ENCODE measurements at places on chromosomes 6 and 20.

DNA sequence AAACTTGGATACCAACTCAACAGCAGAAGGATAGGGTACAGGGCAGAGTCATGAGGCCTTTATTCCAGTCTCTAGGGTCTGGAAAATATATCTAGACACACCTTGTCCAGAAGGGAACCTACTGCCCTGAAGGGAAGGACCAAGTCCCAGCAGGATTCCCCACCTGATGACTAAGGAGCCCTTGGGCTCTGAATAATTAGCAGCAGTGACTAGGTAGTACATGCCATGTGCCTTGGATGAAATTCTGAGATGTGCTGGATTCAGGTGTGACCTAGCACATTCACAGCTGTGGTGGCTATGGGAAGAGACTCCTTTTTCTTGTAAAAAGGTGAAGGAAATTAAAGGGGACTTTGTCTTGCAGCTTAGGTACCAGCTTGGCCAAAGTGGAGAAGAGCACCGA is 364.3 kb upstream of the PTCHD4 start:
- peak; percentile 78 for DNase-seq

GRCh38 chr6:163706500-163707087 is 292.1 kb downstream of the QKI start:
- no peak for DNase-seq

DNA sequence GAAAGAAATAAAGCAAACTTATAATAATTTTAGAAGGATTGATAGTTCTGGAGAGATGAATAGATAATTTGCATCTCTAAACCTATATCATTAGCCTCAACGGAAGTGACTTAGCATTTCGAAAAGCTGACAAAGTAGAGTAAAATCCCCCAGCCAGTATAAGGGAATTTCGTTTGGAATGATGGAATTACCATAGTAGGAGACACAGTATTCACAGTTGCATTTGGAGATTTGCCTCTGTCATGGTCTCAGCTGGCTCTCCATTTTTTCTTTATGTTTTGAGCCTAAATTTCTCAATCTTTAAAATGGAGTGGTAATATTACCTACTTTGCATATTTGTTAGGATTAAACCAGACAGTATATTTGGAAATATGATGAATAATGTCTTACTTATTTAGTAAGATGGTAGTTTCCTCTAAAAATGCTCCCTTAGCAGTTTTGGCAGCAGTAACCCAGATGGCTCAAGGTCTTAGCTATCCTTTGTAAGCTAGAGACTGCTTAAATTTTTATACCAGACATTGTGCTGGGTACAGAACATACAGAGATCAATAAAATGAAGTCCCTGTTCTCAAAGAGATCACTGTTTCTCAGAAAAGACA is 58.2 kb downstream of the SMAP1 start:
- DNase-seq = peak; percentile 17

GRCh38 chr6:140636908-140637402 is 1262.5 kb upstream of the CITED2 start:
- no peak for DNase-seq

GRCh38 chr6:70163795-70164194 is 139.1 kb downstream of the COL9A1 start:
- no peak for DNase-seq

GRCh38 chr6:130407032-130407431 is 41.2 kb downstream of the TMEM200A start:
- DNase-seq = no peak

- peak; percentile 74 for DNase-seq
These were observed at the start of the genes PGM3 and RWDD2A for GRCh38 chr6:83192871-83193746. Gene PGM3, minus strand, starts transcription at chr6:83193265. Its CDS starts 2,253 bp downstream, at chr6:83191012. Gene RWDD2A, plus strand, starts transcription at chr6:83193357. Its CDS starts 1,095 bp downstream, at chr6:83194452.

DNA sequence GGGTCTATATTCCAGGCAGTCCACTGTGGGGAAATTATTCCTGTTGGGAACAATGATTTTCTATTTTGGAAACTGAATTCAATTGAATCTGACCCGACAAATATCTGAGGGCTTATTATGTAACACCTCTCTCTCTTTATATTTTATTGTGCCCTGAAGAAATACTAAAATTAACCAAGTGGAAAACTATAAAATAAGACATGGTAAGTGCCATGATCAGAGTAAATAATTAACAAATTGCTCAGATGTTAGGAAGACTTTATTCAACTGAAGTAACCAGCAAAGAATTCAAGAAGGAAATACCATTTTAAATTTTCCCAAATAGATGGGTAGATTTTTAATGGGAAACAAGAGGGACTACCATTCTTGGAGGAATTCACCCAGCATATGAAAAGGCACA is 632.9 kb downstream of the MAFB start:
- no peak for DNase-seq

GRCh38 chr20:43827940-43828562 is 86.6 kb upstream of the TOX2 start:
- no peak for DNase-seq

DNA sequence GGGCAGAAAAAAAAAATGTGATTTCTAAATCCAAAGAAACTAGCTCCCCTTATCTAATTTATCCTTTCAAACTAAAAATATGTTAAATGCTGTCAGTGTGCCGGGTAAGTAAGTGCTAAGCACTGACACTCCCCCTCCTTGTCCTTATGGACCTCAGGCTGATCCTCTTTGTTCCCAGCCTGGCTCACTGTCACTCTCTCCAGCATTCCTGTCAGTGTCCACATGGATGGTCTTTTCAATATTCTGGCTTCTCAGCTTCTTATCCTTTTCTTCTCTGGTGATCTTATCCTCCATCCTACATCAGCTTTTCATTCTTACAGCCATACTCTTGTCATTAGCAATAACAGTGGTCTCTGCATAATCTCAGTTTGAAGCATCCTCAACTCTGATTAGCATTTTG is 55.0 kb downstream of the BCKDHB start:
- DNase-seq = no peak

GRCh38 chr6:161094955-161095354 is 103.4 kb downstream of the MAP3K4 start:
- peak; percentile 55 for DNase-seq

DNA sequence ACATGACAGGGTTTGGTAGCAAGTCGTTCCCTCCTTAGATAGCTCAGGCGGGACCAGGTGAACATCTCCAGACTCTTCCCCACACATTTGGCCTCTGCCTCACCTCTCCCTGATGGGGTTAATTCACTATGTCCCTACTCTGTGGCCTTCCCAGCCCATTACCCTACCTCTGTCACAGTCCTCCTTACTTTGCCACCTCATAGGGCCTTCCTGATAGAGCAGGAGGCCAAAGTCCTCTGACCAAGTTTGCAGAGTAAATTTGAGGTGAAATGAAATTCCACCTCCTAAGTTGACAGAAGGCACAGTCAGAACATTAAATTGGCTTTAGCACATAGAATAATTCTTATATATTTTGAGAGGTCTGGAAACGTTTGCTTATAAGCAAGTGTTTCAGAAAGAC is 53.1 kb upstream of the ARMC2 start:
- DNase-seq = no peak

DNA sequence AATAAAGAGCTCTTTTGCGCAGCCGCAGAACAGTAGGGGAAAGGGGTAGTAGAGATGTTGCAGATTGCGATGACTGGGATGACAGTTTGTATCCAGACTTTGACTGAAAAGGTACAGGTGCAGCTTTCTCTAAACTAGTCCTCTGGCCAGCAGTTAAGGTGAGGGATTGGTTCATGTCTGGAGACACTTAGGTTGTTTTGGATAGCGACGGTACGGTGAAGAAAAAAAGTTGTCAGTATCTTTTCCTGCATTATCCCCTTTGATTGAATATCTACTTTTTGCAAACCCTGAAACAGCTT is 537 bp downstream of the PRR3 start:
- no peak for DNase-seq

DNA sequence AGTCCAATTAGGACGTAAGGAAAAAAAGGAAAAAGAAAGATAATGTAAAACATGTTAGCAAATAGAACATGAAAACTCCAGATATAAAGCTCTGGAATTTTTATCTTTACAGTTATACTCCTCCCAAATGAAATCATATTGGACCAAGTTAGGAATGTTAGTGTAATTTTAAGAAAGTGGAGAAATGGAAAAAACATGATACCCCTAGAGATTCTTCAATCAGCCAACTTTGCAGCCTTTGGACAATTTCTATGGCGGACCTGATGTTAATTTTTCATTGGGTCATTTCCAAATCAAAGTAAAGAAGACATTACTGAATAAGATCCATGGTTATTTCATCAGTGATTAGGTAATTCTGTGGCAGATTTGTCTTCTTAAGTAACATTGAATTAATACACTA is 748.7 kb downstream of the RFPL4B start:
- DNase-seq = no peak

GRCh38 chr20:49697071-49697470 is 16.6 kb downstream of the B4GALT5 start:
- DNase-seq = no peak

- peak; percentile 33 for DNase-seq
These were observed 61.8 kb downstream of the EPB41L2 start for GRCh38 chr6:131001111-131001736.

GRCh38 chr6:26470643-26471042 is 12.9 kb downstream of the BTN2A1 start:
- DNase-seq = no peak

DNA sequence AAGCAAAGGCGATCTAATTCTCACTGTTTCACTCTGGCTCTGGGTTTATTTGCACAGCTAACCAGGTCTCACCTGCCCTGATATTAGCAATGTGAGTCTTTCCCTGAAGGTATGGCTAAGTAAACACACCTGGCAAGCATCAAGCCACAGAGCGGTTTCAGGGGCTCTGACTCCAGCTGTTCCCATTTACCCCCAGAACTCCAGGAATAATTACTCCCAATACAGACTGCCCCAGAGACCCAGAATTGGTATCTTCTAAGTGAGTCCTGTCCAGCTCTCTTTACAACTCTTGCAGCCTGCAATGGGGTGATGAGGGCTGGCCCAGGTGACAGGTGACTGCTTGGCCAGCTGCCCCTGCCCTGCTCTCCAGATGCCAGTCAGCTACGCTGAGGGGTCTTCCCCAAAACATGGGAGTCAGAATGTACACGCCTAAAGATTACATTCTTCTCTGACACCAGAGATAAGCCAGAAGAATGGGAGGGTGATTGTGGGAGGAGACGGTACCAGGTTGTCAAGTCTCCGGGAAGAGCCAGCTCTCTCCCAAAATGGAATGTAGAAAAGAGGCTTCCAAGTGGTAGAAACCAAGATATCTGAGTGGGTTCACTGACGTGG is 4.9 kb upstream of the LRRN4 start:
- DNase-seq = peak; percentile 57

- DNase-seq = no peak
These were observed 4.7 kb upstream of the FOXF2 start for GRCh38 chr6:1384549-1385128.

- DNase-seq = no peak
These were observed 58.9 kb downstream of the MAFB start for GRCh38 chr20:40630099-40630498.

GRCh38 chr6:168565112-168565511 is 124.1 kb downstream of the SMOC2 start:
- DNase-seq = no peak

DNA sequence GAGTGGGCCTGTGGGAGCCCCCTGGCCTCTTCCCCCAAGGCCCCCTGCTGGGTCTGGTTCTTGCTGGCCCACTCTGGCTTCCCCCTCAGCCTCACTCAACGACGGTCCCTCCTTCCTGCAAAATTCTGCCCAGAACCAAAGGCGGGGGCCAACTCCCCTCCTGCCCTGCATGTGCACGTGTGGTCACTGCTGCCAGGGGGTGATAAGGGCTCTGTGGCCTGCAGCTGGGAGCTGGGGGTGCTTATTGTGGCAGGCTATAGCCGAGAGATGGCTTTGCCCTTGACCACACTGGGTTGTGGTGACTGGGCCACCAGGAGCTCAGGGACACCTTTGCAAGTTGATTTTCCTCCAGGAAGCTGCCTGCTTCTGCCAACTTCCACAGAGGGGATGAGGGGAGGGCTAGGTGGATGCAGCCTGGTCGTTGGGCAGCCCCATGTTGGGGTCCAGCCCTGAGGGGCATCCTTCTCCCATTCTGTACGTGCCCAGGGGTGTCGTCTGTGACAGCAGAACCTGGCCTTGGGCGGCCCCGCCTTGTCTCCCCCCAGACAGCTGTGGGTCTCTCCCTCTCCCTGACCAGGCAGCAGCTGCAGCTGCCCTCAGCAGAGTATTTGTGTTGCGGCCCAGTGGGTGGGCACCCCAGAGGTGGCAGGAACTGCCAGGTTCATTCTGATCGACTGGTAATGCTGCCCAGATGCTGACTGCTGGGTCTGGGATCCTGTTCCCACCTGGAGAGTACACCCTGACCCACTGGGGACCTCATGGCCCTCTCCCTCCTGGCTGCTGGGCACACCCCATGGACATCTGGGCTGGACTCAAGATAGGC is 5.6 kb downstream of the TCEA2 start:
- DNase-seq = no peak

GRCh38 chr20:50666709-50667298 is 24.5 kb downstream of the RIPOR3 start:
- DNase-seq = no peak

GRCh38 chr6:169810066-169810989 is 58.9 kb downstream of the ERMARD start:
- DNase-seq = peak; percentile 18

DNA sequence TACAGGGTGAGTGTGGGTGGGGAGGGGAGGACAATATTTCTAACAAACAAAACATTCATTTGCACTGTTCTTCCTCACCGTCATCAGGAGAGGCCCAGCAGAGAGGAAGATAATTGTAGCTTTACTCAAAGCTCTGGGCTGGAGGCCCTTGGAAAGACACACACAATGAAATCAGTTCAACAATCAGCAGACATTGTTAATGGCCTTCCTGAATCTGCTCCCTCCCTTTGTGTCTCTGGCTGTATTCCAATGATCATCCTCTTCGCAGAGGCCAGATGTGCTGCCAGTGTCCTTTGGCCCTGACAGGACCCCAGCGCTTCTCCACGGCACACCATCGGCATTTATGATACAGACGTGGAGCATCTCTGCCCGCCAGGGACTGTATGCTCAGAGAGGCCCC is 44.6 kb upstream of the LRFN2 start:
- no peak for DNase-seq

DNA sequence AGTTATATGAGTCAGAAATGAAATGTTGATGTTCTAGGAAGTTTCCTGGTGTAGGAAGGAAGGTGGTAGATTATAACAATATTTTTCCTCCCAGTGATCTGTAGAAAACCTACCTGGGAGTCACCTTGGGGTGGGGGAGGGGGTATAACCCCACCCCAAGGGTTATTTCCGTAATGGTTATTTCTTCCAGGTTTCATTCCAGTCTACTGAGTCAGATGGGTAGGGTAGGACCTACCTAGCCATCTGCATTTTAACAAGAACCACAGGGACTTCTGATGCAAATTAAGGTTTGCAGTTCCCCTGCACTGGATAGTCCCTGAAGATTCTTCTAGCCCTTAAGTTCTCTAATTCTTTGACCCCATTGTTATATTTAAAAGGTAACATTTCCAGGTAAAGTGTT is 88.9 kb downstream of the ARMC2 start:
- peak; percentile 54 for DNase-seq

- DNase-seq = no peak
These were observed 129.6 kb downstream of the CEBPB start for GRCh38 chr20:50320005-50320900.
